ENCODE measurements at places on chromosomes 4 and X. TPM values are rescaled to one million over a fixed set of nuclear protein-coding genes. Genes with fewer than 3 reads are reported as not detected.

GRCh38 chr4:106140601-106141000 lies 175.4 kb downstream of the TBCK start:
- no peaks in the 10 kb centered on the region for H3K27me3 ChIP-seq
- H3K4me1 ChIP-seq = no peaks in the 10 kb centered on the region
- no peak overlapping the region for H3K4me3 ChIP-seq

SLBP gene
- total RNA-seq = 63.1 TPM

SLC6A8 gene
- total RNA-seq = 1.8 TPM

GRCh38 chr4:56733352-56733751 lies 52.3 kb upstream of the HOPX start:
- H3K4me1 ChIP-seq = no peaks in the 10 kb centered on the region
- no peak overlapping the region for H3K27ac ChIP-seq
- DNase-seq = no peak
- H3K36me3 ChIP-seq = peaks cover 1% of the 10 kb centered on the region
- no peaks in the 10 kb centered on the region for H3K27me3 ChIP-seq

DNA sequence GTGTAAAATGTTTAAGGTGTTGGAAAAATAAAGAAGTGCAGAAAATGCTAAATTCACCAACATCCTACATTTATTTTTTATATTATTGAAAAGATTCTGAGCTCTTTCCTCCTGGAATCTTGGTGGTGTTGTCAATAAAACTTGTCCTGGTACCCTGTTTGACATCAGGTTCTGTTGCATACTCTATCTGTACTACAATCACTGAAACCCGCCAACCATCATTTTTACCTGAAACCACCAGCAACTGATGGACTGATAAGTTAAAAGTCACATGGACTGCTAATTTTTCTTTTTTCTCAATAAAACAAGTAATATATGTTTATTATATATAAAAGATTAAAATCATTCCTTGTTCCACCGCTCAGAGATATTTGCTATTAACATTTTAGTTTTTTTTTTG lies 23.4 kb downstream of the STAP1 start:
- H3K27me3 ChIP-seq = no peaks in the 10 kb centered on the region
- H3K36me3 ChIP-seq = peaks cover 4% of the 10 kb centered on the region
- peak overlapping the region; percentile 62 for H3K27ac ChIP-seq
- no peak for DNase-seq

GRCh38 chr4:14850455-14851097 lies 151.7 kb upstream of the CPEB2 start:
- H3K27ac ChIP-seq = peak overlapping the region; percentile 52
- peaks cover 23% of the 10 kb centered on the region for H3K4me1 ChIP-seq
- H3K36me3 ChIP-seq = peaks cover 18% of the 10 kb centered on the region
- H3K4me3 ChIP-seq = no peak overlapping the region
- H3K27me3 ChIP-seq = peaks cover 27% of the 10 kb centered on the region
- no peak for DNase-seq

DNA sequence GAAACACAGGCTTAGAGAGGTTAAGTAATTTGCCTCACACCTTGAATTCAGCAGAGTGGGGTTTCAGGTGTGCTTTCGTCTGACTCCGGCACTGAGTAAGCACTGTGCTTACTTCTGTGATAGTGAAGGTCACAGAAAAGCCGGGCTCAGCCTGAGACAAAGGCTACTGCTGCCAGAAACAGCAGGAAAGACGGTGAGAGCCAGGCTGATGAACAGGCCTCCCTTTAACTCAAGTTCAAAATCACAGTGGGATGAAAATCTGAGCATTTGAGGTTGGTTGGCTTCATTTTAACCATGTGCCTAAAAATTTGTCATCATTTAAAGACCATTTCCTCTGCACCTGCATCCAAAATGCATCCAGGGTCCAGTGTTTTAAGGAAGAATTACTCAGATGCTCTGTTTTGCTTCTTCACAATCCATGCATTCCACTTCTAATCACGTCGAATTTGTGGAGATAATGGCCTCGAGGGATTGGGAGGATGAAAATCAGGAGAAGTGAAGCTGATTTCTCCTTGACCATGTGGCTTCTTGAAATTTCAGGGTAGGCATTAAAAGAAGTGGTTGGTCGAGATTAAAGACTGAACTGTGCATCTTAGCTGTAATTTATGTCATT lies 121.2 kb upstream of the LNX1 start:
- H3K36me3 ChIP-seq = no peaks in the 10 kb centered on the region
- no peak overlapping the region for H3K4me3 ChIP-seq
- DNase-seq = no peak
- peaks cover 28% of the 10 kb centered on the region for H3K27me3 ChIP-seq

DNA sequence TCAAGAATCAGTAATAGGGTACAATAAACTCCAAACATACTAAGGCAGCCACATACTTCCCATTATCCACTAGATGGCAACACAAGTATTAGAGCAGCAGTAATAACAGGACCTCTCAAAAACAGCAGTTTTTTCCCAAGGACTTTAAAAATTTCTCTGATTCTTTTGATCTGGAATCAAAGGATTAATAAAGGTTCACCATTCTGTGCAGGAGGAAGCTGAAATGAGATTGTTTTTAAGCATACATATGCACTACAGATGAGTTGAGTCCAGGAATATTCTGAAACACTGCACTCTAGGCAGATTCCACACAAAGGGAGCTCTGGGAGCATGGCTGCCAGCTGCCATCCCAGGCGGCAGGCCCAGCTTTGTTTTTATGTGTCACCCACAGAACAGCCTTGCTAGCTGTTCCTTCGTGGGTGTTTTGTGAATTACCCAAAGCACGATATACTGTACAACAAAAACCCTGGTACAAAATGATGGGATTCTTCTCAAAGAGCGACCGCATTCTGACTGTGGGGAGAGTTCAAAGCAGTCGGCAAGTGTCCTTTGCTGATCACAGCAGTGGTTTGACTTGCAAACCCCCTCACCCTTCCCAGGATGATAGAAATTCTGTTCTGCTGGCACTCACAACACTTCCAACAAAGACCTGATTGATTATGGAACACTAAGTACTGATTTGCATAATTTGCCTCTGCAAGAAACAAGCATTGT lies 61.0 kb downstream of the STX18 start:
- no peak for DNase-seq
- no peaks in the 10 kb centered on the region for H3K36me3 ChIP-seq
- no peaks in the 10 kb centered on the region for H3K27me3 ChIP-seq
- no peak overlapping the region for H3K27ac ChIP-seq
- H3K4me3 ChIP-seq = no peak overlapping the region
- peaks cover 9% of the 10 kb centered on the region for H3K4me1 ChIP-seq

DNA sequence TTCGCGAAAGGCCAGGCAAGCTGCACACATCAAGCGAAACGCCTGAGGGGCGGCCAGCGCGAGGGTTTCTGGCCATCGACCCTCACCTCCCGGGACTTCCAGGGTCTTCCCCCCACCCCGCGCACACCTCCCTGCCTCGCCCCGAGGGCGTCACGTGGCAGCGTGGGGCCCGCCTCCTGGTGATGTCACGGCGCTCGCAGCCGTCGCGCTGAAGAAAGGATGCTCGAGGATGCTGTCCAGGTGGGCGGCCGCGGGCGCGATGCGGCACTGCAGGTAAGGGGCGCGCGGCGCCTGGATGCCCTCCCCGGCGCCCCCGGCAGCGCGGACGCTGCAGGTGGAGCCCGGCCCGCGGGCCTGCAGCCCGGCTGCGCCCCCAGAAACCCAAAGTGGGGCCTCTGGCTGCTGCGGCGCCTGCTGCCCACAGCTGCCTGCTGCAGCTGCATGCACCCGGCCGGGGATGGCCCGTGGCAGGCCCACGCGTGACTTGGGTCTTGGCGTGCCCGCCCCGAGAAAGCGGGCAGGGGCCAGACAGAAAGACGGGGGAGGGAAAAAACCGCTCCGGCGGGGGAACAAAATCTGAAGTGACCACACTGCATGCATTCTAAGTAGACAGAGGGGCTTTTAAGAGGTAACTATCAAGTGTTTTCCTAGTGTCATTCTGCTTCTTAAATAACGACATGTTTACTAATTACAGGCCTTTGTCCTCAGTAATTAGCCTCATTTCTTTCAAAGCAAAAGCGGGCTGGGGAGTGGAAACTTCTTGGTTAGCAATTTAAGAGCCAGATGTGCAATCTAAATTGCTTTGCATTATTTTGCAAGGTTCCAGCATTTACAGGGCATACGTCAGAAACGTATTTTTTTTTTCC lies 1.7 kb downstream of the CLCN4 start:
- H3K4me3 ChIP-seq = peak overlapping the region; percentile 40
- peaks cover 13% of the 10 kb centered on the region for H3K4me1 ChIP-seq
- no peaks in the 10 kb centered on the region for H3K36me3 ChIP-seq
- H3K27ac ChIP-seq = no peak overlapping the region
- peak; percentile 15 for DNase-seq
- H3K27me3 ChIP-seq = peaks cover 74% of the 10 kb centered on the region

GRCh38 chr4:175823015-175823742 lies 11.1 kb upstream of the GPM6A start:
- no peaks in the 10 kb centered on the region for H3K27me3 ChIP-seq
- H3K4me3 ChIP-seq = no peak overlapping the region
- no peaks in the 10 kb centered on the region for H3K4me1 ChIP-seq
- no peak for DNase-seq

- H3K27ac ChIP-seq = no peak overlapping the region
- no peaks in the 10 kb centered on the region for H3K27me3 ChIP-seq
- H3K36me3 ChIP-seq = no peaks in the 10 kb centered on the region
- no peak overlapping the region for H3K4me3 ChIP-seq
- no peaks in the 10 kb centered on the region for H3K4me1 ChIP-seq
Observed at GRCh38 chr4:119025420-119025819, 110.2 kb upstream of the MYOZ2 start.

- no peak for DNase-seq
- H3K4me1 ChIP-seq = peaks cover 13% of the 10 kb centered on the region
- no peak overlapping the region for H3K4me3 ChIP-seq
- H3K27me3 ChIP-seq = no peaks in the 10 kb centered on the region
- no peak overlapping the region for H3K27ac ChIP-seq
Observed at GRCh38 chr4:128176643-128177042, 111.0 kb downstream of the PGRMC2 start.

GRCh38 chr4:801436-802124 lies 24.3 kb downstream of the CPLX1 start:
- no peak overlapping the region for H3K4me3 ChIP-seq
- no peaks in the 10 kb centered on the region for H3K36me3 ChIP-seq
- H3K27me3 ChIP-seq = peaks cover 22% of the 10 kb centered on the region
- no peak overlapping the region for H3K27ac ChIP-seq
- H3K4me1 ChIP-seq = peaks cover 22% of the 10 kb centered on the region

TMEM187 gene
- 9.8 TPM for total RNA-seq

MID1IP1 gene
- 118 TPM for total RNA-seq

DNA sequence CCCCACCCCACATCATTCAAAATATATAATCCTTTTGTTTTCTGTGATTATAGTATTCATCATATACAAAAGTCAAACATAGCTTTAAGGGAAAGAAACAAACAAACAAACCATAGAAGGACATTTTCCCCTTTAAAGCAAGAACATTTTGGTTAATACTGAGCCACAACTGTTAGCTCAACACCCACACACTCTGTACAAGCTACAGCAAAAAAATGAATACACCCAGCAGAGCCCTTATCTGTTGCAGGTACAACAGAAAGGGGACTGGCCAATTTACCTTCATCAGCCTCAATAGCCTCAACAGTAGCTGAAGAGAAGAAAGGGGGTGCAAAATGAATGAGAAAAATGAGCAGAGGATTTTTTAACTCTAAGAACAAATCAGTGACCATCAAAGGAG lies 318.4 kb downstream of the PPP3CA start:
- no peaks in the 10 kb centered on the region for H3K36me3 ChIP-seq
- no peaks in the 10 kb centered on the region for H3K4me1 ChIP-seq
- H3K27ac ChIP-seq = no peak overlapping the region
- H3K27me3 ChIP-seq = no peaks in the 10 kb centered on the region

CXCL6 gene
- total RNA-seq = not detected

DNA sequence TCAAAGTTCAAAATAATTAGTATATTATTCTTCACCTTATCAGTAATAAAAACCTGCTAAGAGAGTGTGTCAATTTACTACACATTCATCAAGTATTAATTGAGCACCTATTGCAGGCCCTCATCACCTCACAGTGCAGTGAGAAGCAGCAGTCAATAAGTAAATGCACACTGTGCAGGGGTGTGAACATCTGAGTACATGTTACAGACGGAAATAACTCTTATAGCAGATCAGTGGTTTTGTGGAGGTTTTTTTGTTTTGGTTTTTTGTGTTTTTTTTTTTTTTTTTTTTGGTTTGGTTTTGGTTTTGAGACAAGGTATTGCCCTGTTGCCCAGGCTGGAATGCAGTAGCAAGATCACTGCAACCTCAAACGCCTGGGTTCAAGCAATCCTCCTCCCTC lies 20.3 kb downstream of the KLF3 start:
- H3K27me3 ChIP-seq = no peaks in the 10 kb centered on the region
- no peak for DNase-seq
- peaks cover 67% of the 10 kb centered on the region for H3K4me1 ChIP-seq
- H3K27ac ChIP-seq = peak overlapping the region; percentile 58
- peaks cover 7% of the 10 kb centered on the region for H3K36me3 ChIP-seq
- no peak overlapping the region for H3K4me3 ChIP-seq

IDS gene
- total RNA-seq = 84.7 TPM

GRCh38 chrX:152937236-152937635 lies 39.4 kb downstream of the ZNF185 start:
- peaks cover 40% of the 10 kb centered on the region for H3K27me3 ChIP-seq
- peaks cover 12% of the 10 kb centered on the region for H3K4me1 ChIP-seq
- H3K36me3 ChIP-seq = no peaks in the 10 kb centered on the region
- no peak for DNase-seq
- no peak overlapping the region for H3K27ac ChIP-seq
- H3K4me3 ChIP-seq = no peak overlapping the region

VEGFD gene
- total RNA-seq = not detected

CLTRN gene
- 2.3 TPM for total RNA-seq

GRCh38 chr4:185082561-185082960 lies 60.5 kb upstream of the SLC25A4 start:
- H3K27me3 ChIP-seq = peaks cover 14% of the 10 kb centered on the region
- H3K4me1 ChIP-seq = no peaks in the 10 kb centered on the region
- DNase-seq = no peak
- H3K4me3 ChIP-seq = no peak overlapping the region

GRCh38 chrX:119130911-119131310 lies 3.3 kb upstream of the KIAA1210 start:
- DNase-seq = no peak
- H3K36me3 ChIP-seq = no peaks in the 10 kb centered on the region
- no peak overlapping the region for H3K4me3 ChIP-seq
- H3K27me3 ChIP-seq = peaks cover 53% of the 10 kb centered on the region
- H3K27ac ChIP-seq = no peak overlapping the region
- no peaks in the 10 kb centered on the region for H3K4me1 ChIP-seq
